ENCODE measurements at places on chromosomes 2 and 18.

- DNase-seq, result no peak
Measured at GRCh38 chr18:35573531-35573930, 8.0 kb upstream of the GALNT1 start.

- DNase-seq, result peak; percentile 46
Measured at GRCh38 chr18:79988071-79988450, 302 bp downstream of the TXNL4A start.

- DNase-seq, result no peak
Measured at GRCh38 chr18:44834867-44835469, 154.3 kb downstream of the SETBP1 start.

GRCh38 chr2:19231625-19232024 is 126.8 kb downstream of the OSR1 start:
- DNase-seq, result no peak

DNA sequence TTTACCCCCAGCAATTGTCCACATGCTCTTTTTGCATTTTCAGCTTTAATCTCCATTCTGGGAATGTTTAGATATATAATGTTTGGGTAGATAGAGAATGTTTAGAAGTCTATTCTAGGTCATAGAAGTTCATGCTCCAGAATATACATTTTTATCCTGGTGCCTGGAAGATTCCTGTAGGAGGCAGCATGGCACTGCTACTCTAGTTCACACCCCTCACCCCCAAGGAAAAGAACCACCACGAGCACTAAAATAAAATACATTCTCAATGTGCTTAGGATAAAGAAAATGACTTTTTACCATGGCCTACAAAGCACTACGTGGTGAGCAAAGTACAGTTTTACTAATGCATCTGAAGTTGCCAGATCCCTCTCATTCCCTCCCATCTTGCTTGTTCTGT is 53.8 kb downstream of the MYO1B start:
- DNase-seq, result no peak

All from heart right ventricle (tissue), 16 donors.